ENCODE measurements at places on chromosomes 12 and 14. TPM values are rescaled to one million over a fixed set of nuclear protein-coding genes. Genes with fewer than 3 reads are reported as not detected.

The LTBP2 gene
- 0.91 TPM for total RNA-seq

The IRAK3 gene
- total RNA-seq: 12.6 TPM

The PELI2 gene
- total RNA-seq: 55.0 TPM

The GDF11 gene
- total RNA-seq: 11.8 TPM

The DLGAP5 gene
- 12.6 TPM for total RNA-seq

The GPR135 gene
- 11.7 TPM for total RNA-seq

The ZCCHC8 gene
- 37.6 TPM for total RNA-seq

The BICDL1 gene
- 24.4 TPM for total RNA-seq

DNA sequence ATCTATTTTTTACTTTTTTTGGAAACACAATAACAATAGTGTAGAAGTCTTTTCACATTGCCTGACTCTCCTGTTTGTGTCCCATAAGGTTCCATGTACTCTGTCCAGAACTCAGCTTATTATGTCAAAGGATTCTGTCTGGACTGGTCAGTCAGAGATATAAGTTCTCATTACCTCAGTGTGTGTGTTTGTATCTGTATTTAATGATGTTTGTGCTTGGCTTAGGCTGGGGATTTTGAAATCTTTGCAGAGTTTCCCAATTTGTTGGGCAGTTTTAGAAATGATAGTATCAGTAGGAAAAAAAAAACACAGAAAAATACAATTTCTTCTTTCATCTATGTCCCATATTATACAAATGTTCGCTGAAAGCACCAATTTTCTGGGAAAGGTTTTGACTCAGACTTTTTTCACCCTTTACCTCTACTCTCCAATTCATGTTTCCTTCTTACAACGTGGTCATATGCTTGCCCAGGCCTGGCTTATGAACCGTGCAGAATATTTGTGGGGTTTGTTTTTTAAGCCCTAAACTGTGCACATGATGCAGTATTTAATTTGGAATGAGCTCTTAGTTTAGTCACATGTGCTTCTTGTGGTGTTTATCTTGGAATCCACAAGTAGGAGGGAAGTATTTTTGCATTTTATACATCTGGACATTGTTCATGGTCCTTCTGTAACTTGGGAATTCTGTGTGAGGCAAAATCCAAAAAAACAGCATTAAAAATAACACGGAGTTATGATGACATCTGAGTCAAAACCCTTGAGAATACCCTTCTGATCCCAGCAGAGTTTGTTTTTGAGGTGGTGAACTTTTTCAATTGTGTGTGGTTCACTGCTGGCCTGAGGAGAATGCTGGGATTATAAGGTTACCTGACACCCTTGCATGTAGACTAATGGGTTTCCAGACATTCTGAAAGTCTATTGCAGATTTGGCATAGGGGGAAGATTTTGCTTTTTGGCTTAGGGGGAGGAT, 121.2 kb downstream of the RAD51B start:
- DNase-seq: no peak

GRCh38 chr14:28877923-28878322, 111.3 kb downstream of the FOXG1 start:
- DNase-seq: no peak

- DNase-seq: no peak
Measured at GRCh38 chr14:87955501-87955900, 37.5 kb downstream of the GALC start.

DNA sequence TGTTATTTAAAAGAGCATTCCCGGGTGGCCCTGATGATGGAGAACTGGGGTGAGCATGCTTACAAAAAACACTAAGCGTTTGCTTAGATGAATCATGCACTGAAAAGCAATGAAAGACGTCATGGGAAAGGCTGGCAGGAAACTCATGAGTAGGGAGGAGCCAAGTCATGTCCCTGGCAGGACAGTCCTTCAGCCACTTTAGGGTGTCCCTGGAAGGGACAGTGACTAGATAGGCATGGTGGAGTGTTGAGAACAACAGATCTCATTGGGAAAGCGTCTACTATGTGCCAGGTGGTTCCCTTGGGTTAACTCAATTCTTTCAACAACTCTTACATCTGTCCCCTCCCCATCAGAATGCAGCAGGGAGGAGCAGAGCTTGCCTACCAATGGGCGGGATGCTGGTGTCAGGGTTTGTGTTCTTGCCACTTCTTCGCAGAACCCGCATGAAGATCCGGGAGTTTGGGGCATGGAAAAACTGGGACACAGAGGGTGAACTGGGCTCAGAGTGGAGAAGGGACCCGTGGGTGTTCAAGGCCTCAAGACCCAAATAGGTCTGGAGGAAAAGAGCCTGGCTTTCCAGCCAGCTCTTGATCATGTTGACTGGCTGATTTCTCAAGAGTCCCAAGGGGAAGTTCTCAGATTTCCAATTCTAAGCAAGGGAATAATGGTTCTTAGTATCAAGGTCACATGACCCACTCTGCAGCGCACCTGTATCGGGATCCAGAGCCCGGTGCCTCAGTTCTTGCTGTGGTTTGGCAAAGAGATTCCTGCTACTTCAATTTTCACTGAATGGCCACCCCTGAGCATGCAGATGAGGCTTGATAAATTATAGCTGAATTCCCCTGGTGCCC, 653.9 kb upstream of the TBX3 start:
- no peak for DNase-seq

DNA sequence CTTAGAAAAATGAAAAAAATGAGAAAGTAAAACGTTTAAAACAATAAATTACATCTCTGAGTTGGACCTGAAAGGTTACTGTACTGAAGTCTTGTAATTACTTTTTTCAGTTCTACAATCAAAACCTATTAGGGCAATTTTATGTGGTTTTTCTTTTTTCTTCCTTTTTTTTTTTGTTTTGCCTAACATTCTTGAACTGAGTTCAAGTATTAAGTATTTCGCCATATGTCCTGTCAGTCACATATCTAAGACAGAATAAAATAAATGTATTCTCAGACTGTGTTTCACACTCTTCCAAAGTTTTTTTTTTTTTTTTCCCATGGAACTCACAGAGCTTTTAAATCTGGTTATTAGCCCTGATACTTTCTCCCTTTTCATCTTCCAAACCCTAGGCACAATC, 172.0 kb downstream of the BCAT1 start:
- DNase-seq: no peak

- DNase-seq: peak; percentile 37
Measured at GRCh38 chr14:94342334-94342934, 19.3 kb upstream of the SERPINA6 start.

- DNase-seq: no peak
Measured at GRCh38 chr12:41509271-41510055, 321.3 kb downstream of the PDZRN4 start.

GRCh38 chr14:61280526-61281185, 482 bp downstream of the TMEM30B start:
- no peak for DNase-seq

GRCh38 chr12:47838286-47838931, 18.7 kb upstream of the HDAC7 start:
- no peak for DNase-seq

DNA sequence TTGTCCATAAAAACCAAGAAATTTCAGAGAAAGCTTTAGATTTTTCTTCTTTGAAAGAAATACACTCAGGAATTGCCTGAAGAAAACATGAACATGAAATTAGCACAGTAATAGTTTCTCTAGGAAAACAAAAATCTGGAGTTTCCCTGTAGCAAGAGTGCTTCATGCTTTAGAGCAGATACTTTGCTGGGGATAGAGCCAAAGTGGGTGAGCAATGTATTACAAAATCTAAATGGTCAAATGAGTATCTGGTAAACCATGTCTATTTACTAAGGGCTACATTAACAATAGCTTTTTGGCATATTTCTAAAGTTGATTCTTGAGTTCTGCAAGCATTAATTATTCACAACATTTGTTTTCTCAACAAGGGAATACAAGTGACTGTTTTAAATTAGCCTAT, 26.2 kb downstream of the AVPR1A start:
- no peak for DNase-seq

GRCh38 chr12:6868211-6869048, 1.1 kb downstream of the TPI1 start:
- no peak for DNase-seq

DNA sequence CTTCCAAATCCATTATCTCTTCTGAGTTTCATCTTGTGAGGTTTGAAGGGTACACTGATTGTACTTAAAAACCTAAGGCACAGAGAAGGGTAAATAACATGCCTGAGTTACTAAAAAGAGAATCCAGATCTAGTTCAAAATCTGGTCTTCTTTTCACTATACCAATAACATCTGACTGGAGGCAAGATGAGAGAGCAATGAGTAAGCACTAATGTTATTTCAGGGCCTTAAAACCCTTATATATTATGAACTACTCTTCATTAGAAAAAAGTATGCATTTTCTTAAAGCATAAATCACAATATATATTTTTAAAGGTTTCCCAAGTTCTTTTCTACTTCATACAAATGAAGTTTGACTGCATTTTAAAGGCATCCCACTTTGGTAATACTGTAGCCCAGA, 60.2 kb downstream of the GXYLT1 start:
- DNase-seq: no peak

GRCh38 chr14:88947646-88948598, 123.5 kb downstream of the TTC8 start:
- DNase-seq: no peak

DNA sequence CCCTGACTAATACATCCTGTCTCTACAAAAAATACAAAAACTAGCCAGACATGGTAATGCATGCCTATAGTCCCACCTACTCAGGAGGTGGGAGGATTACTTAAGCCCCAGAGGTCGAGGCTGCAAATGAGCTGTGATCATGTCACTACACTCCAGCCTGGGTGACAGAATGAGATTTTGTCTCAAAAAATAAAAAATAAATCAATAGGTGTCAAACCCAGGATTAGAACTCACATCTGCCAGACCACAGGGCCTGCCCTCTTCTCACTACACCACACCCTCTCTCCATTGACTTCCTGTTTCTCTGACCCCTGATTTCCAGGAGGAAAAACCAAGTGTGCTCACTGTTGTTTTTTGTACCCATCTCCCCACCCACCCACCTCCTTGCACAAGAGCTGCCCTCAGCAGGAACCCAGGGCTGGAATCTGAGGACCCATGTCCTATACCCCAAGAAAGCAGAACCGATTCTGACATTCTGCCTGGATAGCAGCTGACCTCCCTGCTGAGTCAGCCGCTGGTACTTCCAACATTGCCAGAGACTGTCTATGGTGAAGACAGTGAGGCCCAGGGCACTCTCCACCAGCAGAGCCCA, 6.2 kb downstream of the CMKLR1 start:
- peak; percentile 34 for DNase-seq

- no peak for DNase-seq
Measured at GRCh38 chr12:16220120-16220519, 57.4 kb downstream of the SLC15A5 start.

Data from cerebellum (tissue), 4 donors.